LHCN-M2 (cell line): ENCODE measurements at places on chromosomes 1 and 21. TPM values are rescaled to one million over a fixed set of nuclear protein-coding genes. Genes with fewer than 3 reads are reported as not detected.

HES5 gene
- not detected in 2 replicates for total RNA-seq

IVL gene
- total RNA-seq = not detected in 2 replicates

PRAMEF15 gene
- not detected in 2 replicates for total RNA-seq

TRIM17 gene
- total RNA-seq = not detected in 2 replicates

UTS2 gene
- not detected in 2 replicates for total RNA-seq

KRTAP11-1 gene
- not detected in 2 replicates for total RNA-seq

KCNH1 gene
- total RNA-seq = 6.0 and 7.5 TPM in 2 replicates

ATP1A4 gene
- total RNA-seq = not detected in 2 replicates

GBP4 gene
- not detected in 2 replicates for total RNA-seq

MIXL1 gene
- not detected in 2 replicates for total RNA-seq

MACO1 gene
- 12.8 and 14.5 TPM in 2 replicates for total RNA-seq

LORICRIN gene
- total RNA-seq = not detected in 2 replicates

ADAMTSL4 gene
- total RNA-seq = 2.8 and 3.1 TPM in 2 replicates

PADI3 gene
- 0.06 and 0.57 TPM in 2 replicates for total RNA-seq

NPPB gene
- not detected in 2 replicates for total RNA-seq

CSRP1 gene
- 336 and 492 TPM in 2 replicates for total RNA-seq

CEP350 gene
- 30.8 and 39.7 TPM in 2 replicates for total RNA-seq

AADACL3 gene
- not detected in 2 replicates for total RNA-seq

PGLYRP4 gene
- total RNA-seq = not detected in 2 replicates

MSH4 gene
- not detected in 2 replicates for total RNA-seq

RGSL1 gene
- total RNA-seq = not detected in 2 replicates

PLA2G4A gene
- total RNA-seq = not detected in 2 replicates

EPRS1 gene
- 64.3 and 73.5 TPM in 2 replicates for total RNA-seq

SAMD11 gene
- total RNA-seq = 1.1 and 3.4 TPM in 2 replicates

RXFP4 gene
- not detected in 2 replicates for total RNA-seq

KDF1 gene
- not detected in 2 replicates for total RNA-seq

GBP2 gene
- 28.7 and 35.3 TPM in 2 replicates for total RNA-seq

MYBPH gene
- 2.8 and 13.7 TPM in 2 replicates for total RNA-seq

ARHGEF10L gene
- 51.7 and 53.3 TPM in 2 replicates for total RNA-seq

CYP4Z1 gene
- total RNA-seq = not detected in 2 replicates

FMO2 gene
- not detected in 2 replicates for total RNA-seq

GJC2 gene
- 0.63 and 0.77 TPM in 2 replicates for total RNA-seq

RYR2 gene
- 0.06 TPM in 1 of 2 replicates, not detected in the other for total RNA-seq

COL8A2 gene
- total RNA-seq = 0.11 and 0.26 TPM in 2 replicates

MATN1 gene
- 0.06 and 0.32 TPM in 2 replicates for total RNA-seq

MTARC2 gene
- 0.17 and 1.5 TPM in 2 replicates for total RNA-seq

PRKAA2 gene
- total RNA-seq = 0.83 and 0.92 TPM in 2 replicates

SPRR2E gene
- not detected in 2 replicates for total RNA-seq

MROH9 gene
- total RNA-seq = not detected in 2 replicates

TMEM61 gene
- total RNA-seq = not detected in 2 replicates

TMEM234 gene
- total RNA-seq = 14.4 and 16.6 TPM in 2 replicates

ATP1A2 gene
- total RNA-seq = 1.3 and 1.4 TPM in 2 replicates

KMO gene
- under 0.01 TPM in 1 of 2 replicates, not detected in the other for total RNA-seq

CELA2B gene
- total RNA-seq = not detected in 2 replicates

PTAFR gene
- total RNA-seq = under 0.01 TPM in 1 of 2 replicates, not detected in the other

HPCAL4 gene
- 1.6 and 3.1 TPM in 2 replicates for total RNA-seq

SFN gene
- total RNA-seq = not detected in 2 replicates

CREB3L4 gene
- total RNA-seq = 6.0 and 6.9 TPM in 2 replicates

TMEM269 gene
- total RNA-seq = 0.06 TPM in 1 of 2 replicates, not detected in the other

DCST1 gene
- not detected in 2 replicates for total RNA-seq

PCAT6 gene
- total RNA-seq = 0.96 TPM in 1 of 2 replicates, not detected in the other

SOX13 gene
- 2.2 and 3.6 TPM in 2 replicates for total RNA-seq

TSPEAR gene
- total RNA-seq = not detected in 2 replicates

RPAP2 gene
- total RNA-seq = 9.6 and 18.7 TPM in 2 replicates

GSTM1 gene
- 1.1 and 1.2 TPM in 2 replicates for total RNA-seq

SERPINC1 gene
- not detected in 2 replicates for total RNA-seq

TCHHL1 gene
- not detected in 2 replicates for total RNA-seq

S100A14 gene
- not detected in 2 replicates for total RNA-seq

SLC6A17 gene
- total RNA-seq = 0.23 and 0.38 TPM in 2 replicates
